ENCODE measurements at places on chromosomes 6 and 20.

DNA sequence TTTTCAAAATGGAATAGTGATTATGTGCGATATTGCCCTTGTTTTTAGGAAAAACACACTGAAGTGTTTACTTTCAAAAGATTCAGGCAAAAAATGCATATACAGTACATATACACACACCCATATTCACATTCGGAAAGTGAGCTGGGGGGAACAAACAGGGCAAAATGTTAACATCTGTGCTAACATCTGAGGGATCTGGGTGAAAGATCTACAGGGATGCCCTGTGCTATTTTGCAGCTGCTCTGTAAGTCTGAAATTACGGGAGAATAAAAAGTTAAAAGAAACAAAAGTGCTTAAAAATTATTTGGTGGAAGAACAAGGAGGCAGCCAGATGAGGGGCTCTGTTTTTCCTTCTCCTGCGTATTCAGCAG lies 860 bp downstream of the CST3 start:
- DNase-seq, result no peak

- DNase-seq, result no peak
These were observed 31.0 kb downstream of the TOMM6 start for GRCh38 chr6:41818271-41819054.

GRCh38 chr6:157420497-157420896 lies 39.5 kb downstream of the ZDHHC14 start:
- DNase-seq, result no peak

GRCh38 chr6:41939848-41940758 lies 1.5 kb downstream of the CCND3 start:
- DNase-seq, result no peak

DNA sequence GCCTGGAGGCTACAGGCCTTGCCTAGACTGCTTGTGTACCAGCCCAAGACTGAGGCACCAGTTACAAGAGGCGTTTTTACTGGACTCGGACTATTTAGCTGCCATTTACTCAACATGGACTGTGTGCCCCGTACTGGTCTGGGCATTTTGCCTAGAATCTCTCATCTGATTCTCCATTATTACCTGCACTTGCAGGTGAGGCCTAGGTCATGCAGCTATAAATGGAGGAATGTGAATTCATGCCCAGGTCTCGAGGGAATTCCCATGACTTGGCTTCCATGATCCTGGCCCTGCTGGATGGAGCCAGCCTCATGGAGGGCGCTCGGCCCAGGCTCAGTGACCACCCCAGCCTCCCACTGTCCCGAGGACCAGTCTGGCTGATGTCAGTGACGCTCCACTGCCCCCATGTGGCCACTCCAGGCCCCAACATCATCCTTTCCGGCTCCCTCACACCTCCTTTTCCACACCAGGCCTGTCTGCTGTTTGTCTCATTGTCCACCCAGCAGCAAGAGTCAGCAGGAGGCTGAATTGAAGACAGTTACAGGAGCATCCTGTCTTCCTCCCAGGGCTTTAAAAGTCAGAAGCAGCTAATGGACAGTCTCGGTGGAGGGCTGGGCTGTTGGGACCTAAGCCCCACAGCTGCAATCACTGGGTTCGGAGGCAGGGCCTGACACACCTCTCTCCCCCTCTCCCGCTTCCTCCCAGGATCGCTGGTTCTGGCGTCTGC lies 8.7 kb downstream of the MMP24OS start:
- peak; percentile 36 for DNase-seq

Data from NK-92 treated with Interleukin-12 subunit alpha and Interleukin-12 subunit beta, amount 100 ng/mL, for 24 hours (cell line).